ENCODE measurements at places on chromosomes 4 and X.

DNA sequence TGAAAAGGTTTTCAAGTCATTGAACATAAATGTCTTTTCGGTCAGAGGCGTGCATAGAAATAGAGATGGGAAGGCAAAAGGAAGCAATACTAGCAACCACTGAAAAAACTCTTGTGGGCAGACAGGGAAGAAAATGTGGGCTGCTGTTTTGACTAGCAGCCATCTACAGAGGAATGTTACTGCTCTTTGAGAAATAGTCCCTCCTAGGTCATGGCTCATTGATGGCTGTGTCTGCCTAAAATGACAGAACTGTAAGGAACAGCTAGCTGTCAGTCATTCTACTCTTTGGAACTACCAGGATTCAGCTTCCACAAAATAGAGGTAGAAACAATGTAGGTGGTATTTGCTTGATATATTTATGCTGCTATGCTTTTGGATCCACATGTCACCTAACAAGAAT, 26.9 kb upstream of the TMPRSS11B start:
- no peak for DNase-seq

- DNase-seq = no peak
Observed at GRCh38 chr4:182553653-182554052, 310.5 kb downstream of the TENM3 start.

DNA sequence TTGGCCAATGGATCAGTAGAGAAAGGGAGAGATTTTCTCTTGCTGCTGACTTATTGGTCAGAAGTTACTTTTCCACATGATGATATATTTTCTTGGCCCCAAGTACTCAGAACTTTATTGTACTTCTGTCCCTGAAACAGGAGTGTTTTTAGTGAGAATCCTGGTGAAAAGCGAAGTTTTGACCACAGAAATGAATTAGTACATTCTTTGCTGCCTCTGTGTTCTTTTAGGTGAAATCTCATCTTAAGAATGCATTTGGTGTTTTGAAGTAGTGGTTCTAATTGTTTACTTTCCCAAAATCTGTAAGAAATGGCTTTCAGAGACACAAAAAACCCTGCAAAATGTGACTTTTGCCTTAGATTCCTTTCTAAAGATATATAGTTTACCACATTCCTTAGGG, 240.4 kb downstream of the FRMPD4 start:
- DNase-seq = no peak

DNA sequence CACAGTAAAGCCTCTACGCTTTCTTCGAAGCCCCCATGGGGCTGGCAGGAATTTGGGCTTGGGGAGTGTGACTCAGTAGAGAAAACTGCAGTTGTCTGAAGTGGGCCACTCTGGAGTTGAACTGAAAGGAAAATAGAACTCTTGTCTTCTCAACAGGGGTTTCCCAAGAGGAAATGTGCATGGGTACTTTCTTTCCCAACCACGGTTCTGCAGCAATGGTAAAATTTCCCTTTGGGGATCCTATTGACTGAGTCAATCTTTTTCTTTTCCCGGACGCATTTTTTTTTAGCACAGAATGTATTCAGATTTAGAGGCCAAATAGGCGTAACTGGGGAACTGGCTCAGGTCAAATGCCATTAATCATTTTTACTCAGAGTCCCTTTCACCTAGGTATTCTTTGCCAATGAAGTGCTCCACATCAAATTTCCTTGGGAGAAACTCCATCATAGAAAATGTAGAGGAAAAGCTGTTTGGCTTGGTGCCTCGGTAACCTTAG, 269.3 kb downstream of the STIM2 start:
- DNase-seq = no peak

GRCh38 chr4:183621875-183622274, 37.1 kb downstream of the RWDD4 start:
- DNase-seq = no peak

DNA sequence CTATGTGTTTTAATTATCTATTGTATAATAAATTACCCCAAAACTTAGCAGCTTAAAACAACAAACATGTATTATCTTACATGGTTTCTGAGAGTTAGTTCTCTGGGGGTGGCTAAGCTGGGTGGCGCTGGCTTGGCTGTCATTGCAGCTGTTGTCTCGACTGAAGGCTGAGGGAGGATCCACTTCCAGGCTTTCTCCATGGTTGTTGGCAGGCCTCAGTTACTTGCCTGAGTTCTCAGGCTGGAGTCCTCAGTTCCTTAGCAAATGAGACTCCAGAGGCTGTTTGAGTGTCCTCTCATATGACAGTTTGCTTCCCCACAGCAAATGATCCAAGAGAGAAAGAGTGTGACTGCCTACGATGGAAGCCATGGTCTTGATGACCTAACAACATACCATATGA, 23.5 kb upstream of the GALNT7 start:
- no peak for DNase-seq

- no peak for DNase-seq
Observed at GRCh38 chr4:83546786-83547185, 10.9 kb downstream of the GPAT3 start.

- no peak for DNase-seq
Observed at GRCh38 chr4:5014007-5014682, 5.1 kb downstream of the CYTL1 start.

DNA sequence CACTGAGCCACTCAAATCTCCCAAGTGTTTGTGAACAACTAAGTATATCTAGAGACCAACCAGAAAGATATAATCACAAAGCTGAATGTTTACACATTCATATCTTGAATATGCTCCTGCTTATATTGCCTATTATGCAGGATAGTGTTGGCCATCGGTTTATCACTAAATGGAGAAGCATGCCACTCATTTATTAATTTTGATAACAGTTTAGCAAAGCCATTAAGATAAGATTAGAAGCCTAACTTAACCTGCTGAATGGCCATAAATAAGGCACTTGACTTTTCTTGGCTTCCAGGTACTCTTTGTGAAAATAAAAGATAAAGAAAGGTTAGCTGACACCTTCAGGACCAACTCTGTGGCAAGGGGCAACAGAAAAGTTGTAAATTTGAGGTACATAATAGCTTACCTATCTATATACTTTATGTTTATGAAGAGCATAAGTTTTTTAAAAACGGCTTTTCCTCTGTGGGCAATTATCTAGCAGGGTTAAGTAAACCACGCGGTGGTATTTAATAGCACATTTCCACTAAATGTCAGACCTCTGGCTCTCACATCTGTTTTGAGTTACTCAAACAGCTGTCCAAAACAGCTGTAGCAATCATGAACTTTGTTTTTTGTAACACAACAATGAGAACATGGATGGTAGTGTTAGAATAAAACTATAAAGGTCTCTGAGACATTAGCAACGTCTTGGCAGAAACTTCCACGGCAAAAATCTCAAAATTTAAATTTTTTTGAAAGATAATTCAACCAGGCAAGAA, 58.8 kb upstream of the FTHL17 start:
- DNase-seq = no peak

DNA sequence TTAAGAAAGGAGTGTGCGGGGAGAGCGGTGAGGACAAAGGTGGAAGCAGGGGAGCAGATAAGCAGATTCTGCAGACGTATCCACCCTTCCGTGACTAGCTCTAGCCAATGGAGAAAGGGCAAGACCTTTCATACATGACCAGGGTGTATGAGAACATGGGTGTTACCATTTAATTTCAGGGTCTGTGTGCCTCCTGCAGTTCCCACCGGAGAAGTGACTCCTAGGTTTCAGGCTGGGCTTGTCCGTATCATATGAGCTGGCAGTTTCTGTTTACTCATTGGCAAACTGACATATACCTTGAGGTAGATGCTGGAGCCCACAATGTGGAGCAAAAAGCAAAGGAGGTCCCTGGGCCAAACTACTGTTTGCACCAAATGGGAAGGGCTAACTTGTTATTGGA, 6.8 kb downstream of the RBM47 start:
- no peak for DNase-seq

GRCh38 chr4:108890484-108890881, 127.6 kb upstream of the ETNPPL start:
- DNase-seq = no peak

DNA sequence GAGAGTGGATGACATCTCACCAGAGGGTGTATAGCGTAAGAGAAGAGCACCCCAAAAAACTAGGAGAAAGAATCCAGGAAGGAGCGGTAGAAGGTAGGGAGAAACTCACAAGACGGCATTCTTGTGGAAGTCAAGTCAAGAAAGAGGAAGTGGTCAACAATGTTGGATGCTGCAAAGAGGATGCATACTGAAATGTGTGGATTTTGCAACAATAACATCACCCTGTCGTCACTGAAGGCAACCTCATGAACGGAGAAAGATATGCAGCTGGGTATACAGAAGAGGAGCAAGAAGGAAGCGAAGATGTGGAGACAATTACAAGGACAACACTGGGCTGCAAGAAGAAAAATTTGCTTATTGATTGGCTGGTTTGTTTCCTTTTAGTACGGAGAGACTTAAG, 11.4 kb upstream of the TAPT1 start:
- no peak for DNase-seq

GRCh38 chr4:123232439-123232838, 164.2 kb upstream of the SPRY1 start:
- no peak for DNase-seq

DNA sequence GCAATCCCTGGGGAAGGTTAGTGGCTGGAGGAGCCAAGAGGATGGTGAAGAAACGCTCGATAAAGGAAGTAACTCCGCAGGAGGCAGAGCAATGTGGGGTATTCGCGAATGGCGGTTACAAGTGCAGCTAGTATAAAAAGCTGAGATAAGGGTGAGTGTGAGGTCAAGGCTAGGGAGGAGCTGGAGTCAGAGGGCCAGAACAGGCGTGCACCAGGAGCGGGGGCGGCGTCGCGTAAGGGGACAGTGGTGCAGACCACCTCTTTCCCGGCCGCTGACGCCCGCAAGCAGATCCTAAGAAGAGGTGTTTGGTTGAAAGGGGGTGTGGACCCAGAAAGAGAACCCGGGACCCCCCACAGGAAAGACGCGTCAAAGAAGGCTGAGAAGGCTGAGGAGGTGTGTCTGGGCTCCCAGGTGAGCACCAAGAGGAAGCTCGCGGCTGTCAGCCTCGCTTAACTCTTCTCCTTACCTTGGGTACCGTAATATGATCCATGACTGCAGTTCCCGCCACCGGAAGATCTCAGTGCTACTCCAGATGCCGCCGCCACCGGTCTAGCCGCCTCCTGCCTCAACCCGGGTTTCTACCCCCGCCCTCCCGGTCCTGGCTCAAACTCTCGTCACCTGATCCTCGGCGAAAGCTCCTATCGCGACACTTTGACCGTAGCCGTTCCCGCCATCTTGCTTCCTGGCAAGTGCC, at the start of gene MTMR8:
Gene MTMR8, minus strand, starts transcription at position 579 of the 694 bp plus-strand sequence. Its CDS starts 89 bp downstream, at position 490.
- peak; percentile 40 for DNase-seq

DNA sequence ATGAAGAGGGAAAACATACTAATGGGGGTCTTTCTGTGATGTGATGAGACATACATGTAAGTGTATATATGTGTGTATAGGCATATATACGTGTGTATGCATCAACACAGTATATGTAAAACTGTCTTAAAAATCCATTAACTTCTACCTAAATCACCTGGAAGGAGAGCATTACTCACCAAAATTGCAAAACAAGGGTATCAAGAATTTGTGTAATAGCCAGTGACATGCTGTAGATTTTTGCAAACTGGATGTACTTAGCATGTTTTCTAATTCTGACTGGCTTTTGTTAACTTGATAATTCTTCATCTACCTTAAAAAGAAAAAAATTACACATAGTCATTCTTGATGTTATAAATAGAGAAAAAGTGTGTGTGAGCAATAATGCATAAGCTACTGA, 104.7 kb downstream of the PRRG1 start:
- no peak for DNase-seq

DNA sequence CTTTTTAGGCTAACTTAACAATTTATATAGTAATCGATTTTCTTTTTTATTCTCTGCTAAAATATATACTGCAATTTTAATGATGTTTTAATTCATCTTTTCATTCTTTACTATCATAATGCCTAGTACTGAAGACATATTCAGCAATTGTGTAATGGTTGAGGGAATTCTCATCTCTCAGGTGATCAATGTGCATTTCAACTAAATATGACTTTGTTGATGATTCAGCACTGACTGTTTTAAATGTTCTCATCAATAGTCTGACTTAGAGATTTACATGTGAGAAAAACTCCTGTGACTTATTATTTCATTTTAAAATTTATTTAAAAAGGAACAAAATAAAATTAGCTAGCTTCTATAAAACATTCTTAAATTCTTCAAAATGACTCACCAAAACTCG, 1450.3 kb downstream of the STIM2 start:
- no peak for DNase-seq

- DNase-seq = peak; percentile 50
Observed at GRCh38 chr4:6974138-6974848, 64.7 kb downstream of the TBC1D14 start.

DNA sequence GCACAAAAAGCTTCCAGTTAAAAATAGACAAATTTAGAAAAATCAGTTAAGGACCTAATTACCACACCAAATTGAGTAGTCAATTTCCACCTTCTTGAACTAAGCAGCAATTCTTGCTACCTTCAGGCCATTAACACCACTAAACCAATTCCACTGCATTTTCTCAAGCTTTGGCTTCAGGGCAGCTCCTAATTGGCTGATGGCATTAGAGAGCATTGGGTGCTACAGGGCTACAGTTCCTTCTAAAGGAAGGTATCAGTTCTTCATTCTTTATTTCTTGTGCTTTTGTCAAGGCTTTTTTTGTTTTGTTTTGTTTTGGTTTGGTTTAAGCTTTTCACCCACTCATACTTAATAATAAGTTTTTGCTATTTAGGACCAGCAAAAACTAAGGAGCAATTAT, 90.2 kb upstream of the FAM241A start:
- DNase-seq = no peak

- no peak for DNase-seq
Observed at GRCh38 chrX:132775263-132775823, 183.1 kb downstream of the HS6ST2 start.

DNA sequence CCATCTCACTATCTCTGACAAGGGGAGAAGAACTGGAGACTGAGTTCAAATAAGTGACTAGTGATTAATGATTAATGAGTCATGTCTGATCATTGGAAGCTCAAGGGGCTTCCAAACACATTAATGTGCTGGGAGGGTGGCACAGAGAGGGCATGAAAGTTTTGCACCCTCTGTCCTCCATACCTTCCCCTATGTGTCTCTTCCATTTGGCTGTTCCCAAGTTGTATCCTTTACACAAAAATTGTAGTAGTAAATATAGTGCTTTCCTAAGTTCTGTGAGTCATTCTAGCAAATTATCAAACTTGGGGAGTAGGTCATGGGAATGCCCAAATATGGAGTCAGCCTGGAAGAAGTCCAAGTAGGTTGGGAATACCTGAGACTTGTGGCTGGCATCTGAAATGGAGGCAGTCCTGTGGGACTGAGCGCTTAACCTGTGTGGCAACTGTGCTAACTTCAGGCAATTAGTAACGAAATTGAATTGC, 4.1 kb upstream of the FAM200B start:
- DNase-seq = no peak

DNA sequence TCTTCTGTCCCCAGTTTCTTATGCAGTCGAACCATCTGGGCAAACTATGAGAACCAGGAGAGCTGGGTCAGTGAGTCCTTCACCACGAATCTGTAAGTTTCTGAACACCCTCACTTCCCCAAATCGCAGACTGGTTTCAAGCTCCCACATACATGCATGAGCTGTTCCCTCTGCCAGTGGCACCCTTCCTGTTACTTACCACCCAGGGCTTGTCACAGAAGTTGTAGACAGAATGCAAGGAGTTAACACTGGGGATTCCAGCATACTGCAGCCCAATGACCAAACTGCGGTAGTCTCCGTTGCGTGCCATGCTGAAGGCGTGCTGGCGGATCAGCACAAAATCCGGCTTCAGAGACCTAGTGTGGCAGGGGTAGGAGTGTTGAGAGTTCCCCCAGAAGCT, 14.6 kb downstream of the SYN1 start:
- no peak for DNase-seq

- DNase-seq = no peak
Observed at GRCh38 chr4:179804440-179804839, 2362.2 kb upstream of the AGA start.
